ENCODE measurements at places on chromosomes 5 and 9. TPM values are rescaled to one million over a fixed set of nuclear protein-coding genes. Genes with fewer than 3 reads are reported as not detected.

DDX46 gene
- total RNA-seq, result 18.7 TPM

C9orf50 gene
- 0.17 TPM for total RNA-seq

SMIM32 gene
- total RNA-seq, result not detected

PCDHB1 gene
- total RNA-seq, result not detected

CDX1 gene
- 0.33 TPM for total RNA-seq

ANKRD55 gene
- under 0.01 TPM for total RNA-seq

SLC9A3 gene
- total RNA-seq, result 0.51 TPM
